Activated CD4-positive, alpha-beta T cell treated with anti-CD3 and anti-CD28 coated beads, Interleukin-2, amount 10 ng/mL, durations not matched to agents 7 days and 5 days (primary cell): ENCODE measurements at places on chromosomes 12 and 14.

DNA sequence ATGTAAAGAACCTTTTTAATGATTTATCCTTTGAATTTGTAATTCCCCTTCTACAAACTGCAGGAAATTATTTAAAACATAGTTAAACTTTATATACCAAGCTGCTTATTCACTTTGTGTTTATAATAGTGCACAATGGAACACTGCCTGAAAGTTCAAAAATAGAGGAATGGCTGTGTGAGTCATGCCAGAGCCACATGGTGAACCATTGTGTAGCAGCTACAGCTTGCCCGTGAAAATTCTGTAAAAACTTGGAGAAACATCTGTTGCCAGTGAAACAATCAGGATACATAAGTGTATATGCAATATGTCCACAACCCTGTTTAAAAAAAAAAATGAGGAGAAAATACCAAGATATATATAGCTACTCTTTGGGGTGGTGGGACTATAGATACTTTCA, 59.5 kb downstream of the VEZT start:
- DNase-seq = no peak

GRCh38 chr12:48002414-48002730, 1.9 kb downstream of the COL2A1 start:
- no peak for DNase-seq

DNA sequence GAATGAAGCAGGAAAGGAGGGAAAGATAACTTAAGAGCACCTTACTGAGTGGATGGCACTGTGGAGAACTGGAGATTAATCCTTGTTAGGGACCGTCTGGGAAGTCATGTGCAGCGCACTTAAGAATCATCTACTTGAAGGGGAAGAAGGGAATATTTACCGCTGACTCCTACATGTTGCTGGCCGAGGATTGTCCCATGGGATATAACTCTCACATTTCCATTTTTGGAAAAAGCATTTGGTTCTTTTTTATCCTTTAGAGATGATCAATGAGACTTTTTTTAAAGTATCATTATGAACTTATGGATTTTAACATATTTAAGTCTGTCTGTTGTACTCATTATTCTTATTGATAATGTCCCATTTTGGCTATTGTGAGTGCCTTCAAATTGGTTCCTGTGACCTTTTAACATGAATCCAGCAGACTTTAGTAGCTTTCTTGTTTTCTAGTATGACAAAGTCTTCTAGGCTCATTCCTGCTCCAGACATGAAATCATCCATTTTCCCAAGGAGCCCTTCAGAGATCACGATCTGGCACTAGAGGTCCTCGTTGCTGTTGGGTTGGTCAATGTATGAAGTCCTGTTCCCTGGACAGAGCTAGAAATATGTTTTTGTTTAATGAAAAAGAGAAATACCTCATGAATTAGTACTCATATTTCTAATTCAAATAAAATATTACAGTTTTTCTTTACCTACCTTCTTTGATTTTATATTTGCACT, 20.2 kb upstream of the FAM234B start:
- DNase-seq = no peak

DNA sequence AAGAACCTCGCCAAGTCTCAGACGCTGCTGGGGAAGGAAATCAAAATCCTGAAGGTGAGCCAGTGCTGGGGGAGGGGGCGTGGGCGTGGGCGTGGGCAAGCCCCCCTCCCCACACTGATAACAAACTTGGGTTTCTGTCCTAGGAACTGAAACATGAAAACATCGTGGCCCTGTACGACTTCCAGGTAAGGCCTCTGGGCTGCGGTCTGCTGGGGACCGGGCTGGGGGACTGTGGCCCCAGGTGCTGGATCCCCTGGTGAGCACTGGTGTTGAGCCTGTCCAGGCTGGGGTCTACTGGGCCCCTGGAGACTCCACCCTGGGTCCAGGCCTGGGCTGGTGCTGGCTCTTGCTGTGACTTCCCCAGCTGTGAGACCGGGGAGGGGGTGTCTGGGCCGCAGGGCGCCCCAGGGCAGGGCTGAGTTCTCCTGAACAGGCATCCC, 1.2 kb downstream of the ULK1 start:
- peak; percentile 26 for DNase-seq

GRCh38 chr12:51323317-51323960, 535 bp downstream of the BIN2 start:
- peak; percentile 73 for DNase-seq

- peak; percentile 56 for DNase-seq
Measured at GRCh38 chr14:58637391-58638230, at the start of gene DACT1. Gene DACT1, plus strand, starts transcription at chr14:58637962. Its CDS starts 241 bp downstream, at chr14:58638203.
